ENCODE measurements at places on chromosomes 5 and 9.

- peak; percentile 73 for DNase-seq
These were observed 68.1 kb downstream of the NIPBL start for GRCh38 chr5:36944607-36945225.

DNA sequence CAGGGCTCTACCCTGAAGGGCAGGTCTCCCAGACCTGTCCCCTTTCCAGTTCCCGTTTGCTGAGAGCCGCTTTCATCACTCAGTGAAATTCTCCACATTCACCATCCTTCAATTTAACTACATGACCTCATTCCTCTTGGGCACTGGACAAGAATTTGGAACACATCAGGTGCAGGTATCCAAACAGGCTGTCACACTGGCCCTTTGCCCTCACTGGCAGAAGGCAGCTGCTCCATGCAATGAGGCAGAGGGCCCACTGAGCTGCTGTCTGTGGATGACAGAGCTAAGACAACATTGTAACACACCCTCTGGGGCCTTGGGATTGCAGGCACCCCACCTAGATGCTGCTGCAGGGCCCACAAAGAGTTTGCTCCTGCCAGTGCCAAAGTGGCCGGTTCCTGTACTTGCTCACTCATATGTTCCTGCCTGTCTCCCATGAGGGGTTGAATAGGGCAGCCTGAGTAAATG is 55.1 kb downstream of the ACTL7B start:
- DNase-seq = peak; percentile 40

DNA sequence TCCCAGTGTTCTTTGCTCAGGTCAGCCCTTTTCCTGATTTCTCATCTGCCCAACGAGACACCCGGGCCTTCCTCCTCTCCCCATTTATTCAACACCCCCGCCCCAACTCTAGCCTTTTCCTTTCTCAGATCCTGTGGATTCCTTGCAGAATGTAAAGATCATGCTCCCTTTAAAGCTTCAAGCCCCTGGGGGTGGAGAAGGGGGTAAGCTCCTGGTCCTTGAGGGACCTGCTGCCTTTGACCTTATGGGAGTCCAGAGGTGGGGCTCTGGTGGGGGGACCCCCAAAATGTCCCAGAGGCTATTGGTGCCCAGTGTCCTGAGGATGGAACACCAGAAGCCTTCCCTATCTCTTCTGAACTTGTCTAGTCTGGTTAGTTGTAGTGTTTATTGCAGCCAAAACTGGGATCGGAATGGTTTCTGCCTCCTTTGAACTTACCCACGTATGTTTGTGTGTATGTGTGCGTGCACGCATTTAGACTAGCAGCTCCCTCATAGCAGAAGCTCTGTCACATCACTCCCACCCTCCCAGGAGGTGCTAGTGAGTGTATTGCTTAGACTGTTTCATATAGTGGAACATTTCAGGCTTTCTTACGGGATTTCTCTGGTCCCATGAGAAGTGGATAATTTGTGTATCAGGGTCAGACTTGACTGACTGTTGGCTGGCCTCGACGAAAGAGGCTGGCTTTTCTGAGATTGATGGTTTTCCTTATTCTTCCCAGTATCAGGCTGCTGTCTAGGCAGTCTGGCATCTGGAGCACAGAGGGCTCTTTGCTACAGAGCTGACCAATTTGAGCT is 1.1 kb downstream of the GALNT10 start:
- DNase-seq = peak; percentile 66

- no peak for DNase-seq
These were observed 133.0 kb upstream of the TMEM161B start for GRCh38 chr5:88401686-88402085.

DNA sequence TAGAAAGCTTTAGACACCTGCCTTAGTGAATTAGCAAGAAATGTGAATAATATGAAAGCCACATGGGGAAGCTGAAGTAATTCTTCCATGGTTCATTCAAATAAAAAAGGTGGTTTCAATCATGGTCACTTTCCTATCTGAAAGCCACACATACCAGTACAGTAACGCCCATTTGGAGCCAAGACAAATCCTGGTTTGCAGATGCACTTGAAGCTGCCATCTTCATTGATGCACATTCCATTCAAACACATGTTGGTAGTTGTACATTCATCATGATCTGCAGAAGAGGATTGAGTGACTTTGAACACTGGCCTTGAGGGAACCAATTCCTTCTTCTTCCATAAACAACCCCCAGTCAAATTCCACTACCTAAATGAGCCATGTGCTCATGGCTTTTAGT is 161.5 kb downstream of the FBN2 start:
- no peak for DNase-seq

DNA sequence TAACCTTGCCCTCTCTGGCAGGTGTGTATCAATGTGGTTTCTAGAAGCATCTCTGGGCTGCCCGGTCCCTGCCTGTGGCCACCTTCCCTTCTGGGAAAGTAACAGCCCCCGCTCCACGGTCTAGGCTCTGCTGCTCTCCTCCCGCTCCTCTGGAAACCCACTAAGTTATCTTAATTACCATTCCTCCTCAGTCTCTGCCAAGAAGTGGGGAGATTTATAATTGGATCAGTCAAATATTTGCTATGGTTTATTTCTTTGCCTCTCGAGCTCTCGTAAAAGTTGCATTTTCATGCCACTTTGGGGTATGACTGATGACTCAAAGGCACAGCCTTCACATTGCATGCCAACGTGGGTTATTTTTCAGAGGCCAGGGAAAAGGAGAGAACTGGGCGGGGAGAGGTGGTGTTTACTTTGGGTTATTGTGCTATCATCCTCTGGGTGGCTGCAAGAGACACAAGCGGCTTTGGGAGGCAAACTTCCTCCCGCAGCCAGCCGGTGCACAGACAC is 205.3 kb upstream of the WWC1 start:
- DNase-seq = peak; percentile 22
